ENCODE measurements at places on chromosomes 4 and X. TPM values are rescaled to one million over a fixed set of nuclear protein-coding genes. Genes with fewer than 3 reads are reported as not detected.

CLRN2 gene
- not detected for total RNA-seq

- DNase-seq: no peak
- H3K4me1 ChIP-seq: no peaks in the 10 kb centered on the region
- H3K36me3 ChIP-seq: no peaks in the 10 kb centered on the region
- no peak overlapping the region for H3K27ac ChIP-seq
- no peaks in the 10 kb centered on the region for H3K27me3 ChIP-seq
Observed at GRCh38 chr4:166499820-166500219, 626.8 kb downstream of the TLL1 start.

DNA sequence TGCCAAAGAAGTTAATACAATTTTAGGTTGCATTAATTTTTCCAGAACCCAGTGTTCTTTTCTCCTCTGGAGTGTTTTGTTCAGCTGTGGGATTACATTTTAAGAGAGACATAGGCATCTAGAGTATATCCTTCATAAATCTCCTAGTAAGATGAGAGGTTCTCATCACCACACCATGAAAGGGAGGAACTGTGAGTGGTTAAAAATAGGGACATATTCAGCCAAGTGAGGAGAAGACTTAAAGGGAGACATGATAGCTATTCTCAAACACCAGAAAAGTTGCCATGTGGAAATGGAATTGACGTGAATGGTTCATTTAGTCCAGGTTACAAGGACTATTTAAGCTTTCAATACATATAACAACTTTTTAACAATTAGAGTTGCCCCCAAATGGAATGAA, 6.5 kb upstream of the MRPL1 start:
- H3K4me3 ChIP-seq: no peak overlapping the region
- H3K27me3 ChIP-seq: no peaks in the 10 kb centered on the region
- no peak for DNase-seq

DNA sequence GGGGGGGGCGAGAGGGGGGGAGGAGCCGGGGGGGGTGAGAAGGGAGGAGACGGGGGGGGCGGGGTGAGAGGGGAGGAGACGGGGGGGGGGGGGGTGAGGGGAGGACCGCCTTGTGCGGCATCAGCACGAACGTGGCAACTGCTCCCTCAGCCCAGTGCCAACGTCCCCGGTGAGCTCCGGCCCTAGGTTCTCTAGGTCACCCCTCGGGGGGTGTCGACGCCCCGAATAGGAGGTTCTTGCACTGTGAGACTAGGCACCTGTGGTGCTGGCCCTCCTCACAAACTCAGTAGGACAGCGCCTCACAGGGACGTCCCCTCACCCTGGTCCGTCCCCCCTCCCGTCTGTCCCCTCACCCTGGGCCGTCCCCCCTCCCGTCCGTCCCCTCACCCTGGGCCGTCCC, 21.5 kb upstream of the GTPBP6 start:
- no peak overlapping the region for H3K4me3 ChIP-seq
- H3K4me1 ChIP-seq: no peaks in the 10 kb centered on the region
- H3K27me3 ChIP-seq: no peaks in the 10 kb centered on the region

DNA sequence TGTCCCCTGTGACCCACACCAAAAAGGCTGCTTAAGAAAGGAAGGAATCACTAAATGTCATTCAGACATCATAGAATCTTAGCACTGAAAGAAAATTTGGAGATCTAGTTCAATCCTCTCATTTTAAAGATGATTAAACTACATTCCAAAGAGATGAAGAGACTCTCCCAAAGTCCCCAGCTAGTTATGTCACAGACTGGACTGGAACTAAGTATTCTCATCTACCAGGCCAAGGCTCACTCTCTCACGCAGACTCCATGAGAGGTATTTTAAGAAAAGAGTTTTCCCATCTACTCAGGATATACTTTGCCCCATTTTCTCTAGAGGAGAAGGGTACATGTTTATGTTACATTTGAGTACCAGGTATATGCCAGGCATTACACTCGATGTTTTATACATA, 6.9 kb downstream of the FABP2 start:
- no peaks in the 10 kb centered on the region for H3K4me1 ChIP-seq
- no peaks in the 10 kb centered on the region for H3K27me3 ChIP-seq
- no peak overlapping the region for H3K4me3 ChIP-seq
- DNase-seq: no peak
- no peaks in the 10 kb centered on the region for H3K36me3 ChIP-seq
- no peak overlapping the region for H3K27ac ChIP-seq

- no peaks in the 10 kb centered on the region for H3K27me3 ChIP-seq
- H3K4me3 ChIP-seq: no peak overlapping the region
- H3K4me1 ChIP-seq: no peaks in the 10 kb centered on the region
- H3K36me3 ChIP-seq: no peaks in the 10 kb centered on the region
- no peak for DNase-seq
Observed at GRCh38 chr4:10762561-10762960, 78.0 kb upstream of the CLNK start.

- no peaks in the 10 kb centered on the region for H3K36me3 ChIP-seq
- H3K27ac ChIP-seq: no peak overlapping the region
- no peak for DNase-seq
- H3K4me3 ChIP-seq: no peak overlapping the region
- no peaks in the 10 kb centered on the region for H3K4me1 ChIP-seq
Observed at GRCh38 chr4:20265726-20266125, 14.0 kb downstream of the SLIT2 start.

DNA sequence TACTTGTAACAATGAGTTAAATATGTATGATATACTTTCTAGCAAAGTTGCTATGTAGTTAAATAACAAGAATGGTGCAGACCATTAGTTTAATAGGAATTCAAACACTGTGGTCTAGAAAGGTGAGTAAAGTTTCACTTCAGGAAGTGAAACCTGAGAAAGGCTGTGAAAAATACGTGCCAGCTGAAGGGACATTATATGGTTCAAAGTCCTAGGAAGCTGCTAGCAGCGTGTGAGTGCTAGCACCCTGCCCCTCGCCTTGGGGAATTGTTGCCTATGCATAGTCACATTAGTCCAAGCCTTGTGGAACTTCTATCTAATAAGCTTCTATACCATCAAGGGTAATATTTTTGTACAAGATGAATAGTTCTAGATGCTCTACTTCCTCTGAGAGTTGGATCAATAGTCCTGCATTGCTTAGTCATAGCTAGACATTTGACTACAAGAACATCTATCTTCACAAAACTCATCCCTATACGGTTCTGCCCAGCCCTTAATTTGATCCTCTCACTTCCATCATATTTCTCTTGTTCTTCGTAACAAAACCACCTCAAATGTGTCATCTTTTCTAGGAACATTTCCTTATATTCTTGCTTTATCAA, 45.8 kb upstream of the ARSJ start:
- no peak for DNase-seq
- no peaks in the 10 kb centered on the region for H3K27me3 ChIP-seq
- H3K4me1 ChIP-seq: no peaks in the 10 kb centered on the region

DNA sequence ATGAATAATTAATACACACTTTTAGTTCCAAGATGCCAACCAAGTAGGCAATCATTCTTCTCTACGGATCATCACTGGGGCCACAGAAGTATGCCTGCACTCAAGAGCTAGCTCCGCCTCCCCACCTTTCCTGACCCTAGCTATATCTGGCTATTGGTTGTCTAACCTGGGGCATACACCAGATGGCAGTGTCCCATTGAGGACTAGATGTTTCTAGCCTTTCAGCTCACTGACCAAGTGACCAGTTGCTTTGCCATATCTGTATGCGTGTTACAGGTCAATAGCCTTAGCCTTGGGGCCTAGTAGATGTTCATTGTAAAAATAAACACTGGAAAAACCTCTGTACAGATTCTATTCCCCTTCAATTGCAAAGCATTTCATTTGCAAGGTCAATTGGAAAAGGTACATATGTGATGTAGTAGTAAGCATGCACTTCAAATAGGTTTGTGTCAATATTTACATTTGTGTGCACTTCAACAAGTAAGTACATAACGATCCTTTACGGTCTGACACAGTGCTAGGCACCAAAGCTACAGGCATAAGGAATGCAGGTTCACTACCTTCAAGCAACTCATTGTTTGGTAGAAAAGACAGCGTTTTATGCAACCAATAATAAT, 521.7 kb downstream of the PPARGC1A start:
- peak overlapping the region; percentile 75 for H3K27ac ChIP-seq
- H3K4me3 ChIP-seq: no peak overlapping the region
- peak; percentile 25 for DNase-seq
- H3K36me3 ChIP-seq: no peaks in the 10 kb centered on the region
- H3K4me1 ChIP-seq: peaks cover 26% of the 10 kb centered on the region
- H3K27me3 ChIP-seq: no peaks in the 10 kb centered on the region
